ENCODE measurements at places on chromosomes 11 and 22.

GRCh38 chr11:2435288-2436012 lies 8.9 kb downstream of the TRPM5 start:
- no peak for DNase-seq

- no peak for DNase-seq
Observed at GRCh38 chr11:131624531-131624930, 254.1 kb downstream of the NTM start.

DNA sequence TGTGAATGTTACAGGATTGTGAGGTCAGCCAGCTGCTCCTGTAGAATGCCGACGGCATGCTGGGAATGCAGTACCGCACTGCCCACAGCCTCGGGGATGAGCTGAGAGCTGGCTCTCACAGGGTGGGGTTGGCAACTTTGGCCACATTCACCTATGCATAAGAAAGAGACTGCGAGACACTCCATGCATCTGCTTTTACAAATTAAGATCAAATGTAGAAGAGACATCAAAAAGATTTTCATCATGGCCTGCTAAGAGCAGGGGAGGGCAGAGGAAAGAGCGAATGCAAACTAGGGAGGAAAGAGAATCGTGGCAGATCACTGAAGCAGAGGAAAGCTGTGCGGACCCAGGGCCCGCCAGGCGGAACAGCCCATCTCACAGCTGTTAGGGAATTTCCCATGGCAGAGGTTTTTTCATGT lies 49.8 kb upstream of the SPATA19 start:
- no peak for DNase-seq

GRCh38 chr11:14422814-14423182 lies 63.8 kb upstream of the RRAS2 start:
- no peak for DNase-seq

GRCh38 chr11:94549146-94549545 lies 5.4 kb downstream of the FUT4 start:
- no peak for DNase-seq

- no peak for DNase-seq
Observed at GRCh38 chr11:111269146-111269868, 23.8 kb downstream of the POU2AF2 start.

DNA sequence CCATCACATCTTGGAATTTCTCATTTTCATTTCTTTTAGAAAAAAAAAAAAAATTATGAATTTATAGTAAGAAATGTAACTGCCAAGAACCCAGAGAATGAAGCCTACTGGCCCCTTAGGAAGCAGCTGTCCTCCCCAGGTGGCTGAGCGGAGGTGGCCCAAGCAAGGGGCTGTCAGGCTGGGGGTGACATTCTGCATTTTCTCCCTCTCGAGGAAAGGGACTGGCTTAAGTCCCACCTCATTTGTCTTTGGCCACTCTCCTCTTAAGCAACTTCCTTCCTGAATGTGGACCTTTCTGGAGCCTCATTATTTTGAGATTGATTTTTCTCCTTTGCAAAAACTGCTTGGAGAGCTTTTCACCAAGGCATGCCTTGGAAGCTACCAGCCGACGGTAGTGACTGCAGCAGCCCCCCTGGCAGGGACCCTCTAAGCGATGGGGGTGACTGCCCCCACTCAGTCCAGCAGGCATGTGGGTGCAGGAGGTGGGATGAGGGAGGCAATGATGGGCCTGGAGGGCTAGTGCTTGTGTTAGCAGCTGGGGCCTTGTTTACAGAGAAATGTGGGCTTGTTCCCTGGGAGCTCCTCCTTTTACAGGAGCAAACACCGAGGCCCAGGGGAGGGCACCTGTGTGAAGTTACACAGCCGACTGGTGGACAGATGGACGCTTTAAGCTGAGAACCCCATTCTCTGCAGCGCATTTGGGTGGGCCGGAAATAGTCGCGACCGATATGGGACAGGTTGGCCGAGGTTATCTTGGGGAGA lies 111.7 kb downstream of the MORC2 start:
- DNase-seq = no peak

GRCh38 chr11:1397862-1398527 lies 8.3 kb downstream of the BRSK2 start:
- DNase-seq = no peak

DNA sequence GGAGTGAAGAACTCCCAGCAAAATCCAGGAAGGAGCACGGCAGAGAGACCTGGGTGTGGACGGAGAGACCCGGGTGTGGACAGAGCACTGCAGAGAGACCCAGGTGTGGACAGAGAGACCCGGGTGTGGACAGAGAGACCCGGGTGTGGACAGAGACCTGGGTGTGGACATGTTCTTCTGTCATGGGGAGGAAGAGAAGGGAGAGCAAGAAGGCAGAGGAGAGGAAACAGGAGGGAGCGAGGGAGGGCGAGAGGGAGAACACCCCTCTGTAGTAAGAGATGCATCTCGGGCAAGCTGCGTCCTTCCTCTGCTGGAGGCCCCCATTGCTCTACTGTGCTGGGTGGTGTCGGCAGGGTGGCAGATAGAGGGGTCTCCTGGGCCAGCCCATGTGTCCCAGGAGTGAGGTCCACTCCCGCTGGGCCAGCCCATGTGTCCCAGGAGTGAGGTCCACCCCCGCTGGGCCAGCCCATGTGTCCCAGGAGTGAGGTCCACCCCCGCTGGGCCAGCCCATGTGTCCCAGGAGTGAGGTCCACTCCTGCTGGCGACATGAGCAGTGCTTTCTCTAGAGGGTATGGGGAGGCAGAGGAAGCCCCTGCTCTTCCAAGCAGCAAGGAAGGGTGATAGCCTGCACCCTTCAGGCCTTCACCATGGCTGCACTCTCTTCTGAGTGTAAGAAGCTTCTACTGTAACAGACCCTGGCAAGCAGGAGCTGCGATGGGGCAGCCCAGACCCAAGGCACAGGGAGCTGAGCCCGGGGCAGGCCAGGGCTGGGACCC lies 934.2 kb downstream of the BRD1 start:
- DNase-seq = no peak

DNA sequence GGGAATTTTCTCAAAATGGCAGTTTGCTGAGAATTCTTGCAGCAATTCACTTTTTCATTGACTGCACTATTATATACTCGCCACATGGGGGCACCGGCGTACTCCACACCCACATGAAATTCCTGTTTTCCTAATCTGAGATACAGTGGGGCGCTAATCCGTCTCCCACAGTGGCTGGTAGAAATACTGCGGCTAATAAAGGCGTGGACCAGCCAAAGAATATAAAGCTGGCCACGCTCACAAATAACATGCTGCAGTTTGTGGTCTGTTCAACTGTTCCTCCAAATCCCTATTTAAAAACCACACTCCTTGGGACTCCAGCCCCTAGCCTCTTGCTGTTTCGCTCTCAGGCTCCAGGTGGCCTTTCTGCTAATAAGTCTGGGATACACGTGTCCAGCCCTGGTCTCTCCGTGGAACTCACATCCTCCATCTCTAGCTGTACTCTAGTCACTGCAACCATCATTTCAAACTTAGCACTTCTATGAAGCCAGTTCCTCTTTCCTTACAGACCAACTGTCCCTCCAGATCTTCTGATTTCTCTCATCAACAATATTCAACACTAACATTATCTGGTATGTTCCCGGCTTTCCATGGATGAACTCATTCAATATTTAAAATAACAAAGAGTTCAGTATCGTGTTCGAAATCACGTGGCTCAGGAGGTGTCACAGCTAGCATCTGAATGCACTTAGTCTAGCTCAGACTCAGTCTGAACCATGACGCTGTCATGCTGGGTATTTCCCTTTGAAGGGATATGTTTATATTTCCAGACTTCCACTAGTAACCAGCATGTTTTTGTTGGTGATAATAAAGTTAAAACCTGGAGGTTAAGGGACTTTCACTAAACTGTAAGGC lies 22.0 kb downstream of the TBRG1 start:
- DNase-seq = peak; percentile 8

GRCh38 chr11:126830216-126830806 lies 170.3 kb downstream of the KIRREL3 start:
- no peak for DNase-seq

DNA sequence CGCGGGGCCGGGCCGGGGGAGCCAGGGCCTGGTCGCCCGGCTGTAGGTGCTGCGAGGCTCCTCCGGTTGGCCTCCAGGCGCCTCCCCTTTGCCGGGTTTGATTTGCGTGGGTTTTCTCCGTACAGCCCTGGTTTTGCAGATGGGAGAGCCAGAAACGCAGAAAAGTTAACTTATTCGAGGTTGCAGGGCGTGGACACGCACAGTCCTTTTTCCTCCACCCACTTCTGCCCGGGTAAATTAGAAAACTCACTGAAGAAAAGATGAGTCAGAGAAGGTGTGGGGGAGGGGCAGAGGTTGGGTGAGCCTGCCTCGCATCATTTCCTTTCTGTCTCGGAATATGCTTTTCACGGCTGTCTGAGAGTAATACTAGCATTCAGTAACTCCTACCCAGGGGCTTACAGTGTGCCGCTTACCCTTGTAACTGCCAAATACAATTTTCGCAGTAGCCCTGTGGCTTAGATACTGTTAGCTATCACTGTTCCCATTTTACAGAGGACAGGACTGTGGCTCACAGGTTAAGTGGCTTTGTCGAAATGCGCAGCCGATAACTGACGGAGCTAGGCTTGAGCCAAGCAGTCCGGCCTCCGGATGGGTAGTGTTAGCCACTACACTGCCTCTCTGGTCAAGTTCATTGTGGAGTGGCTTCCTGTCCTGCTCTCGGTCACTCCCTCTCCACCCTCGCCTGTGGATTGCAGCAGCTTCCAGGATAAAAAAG lies 812 bp downstream of the FADD start:
- peak; percentile 60 for DNase-seq

DNA sequence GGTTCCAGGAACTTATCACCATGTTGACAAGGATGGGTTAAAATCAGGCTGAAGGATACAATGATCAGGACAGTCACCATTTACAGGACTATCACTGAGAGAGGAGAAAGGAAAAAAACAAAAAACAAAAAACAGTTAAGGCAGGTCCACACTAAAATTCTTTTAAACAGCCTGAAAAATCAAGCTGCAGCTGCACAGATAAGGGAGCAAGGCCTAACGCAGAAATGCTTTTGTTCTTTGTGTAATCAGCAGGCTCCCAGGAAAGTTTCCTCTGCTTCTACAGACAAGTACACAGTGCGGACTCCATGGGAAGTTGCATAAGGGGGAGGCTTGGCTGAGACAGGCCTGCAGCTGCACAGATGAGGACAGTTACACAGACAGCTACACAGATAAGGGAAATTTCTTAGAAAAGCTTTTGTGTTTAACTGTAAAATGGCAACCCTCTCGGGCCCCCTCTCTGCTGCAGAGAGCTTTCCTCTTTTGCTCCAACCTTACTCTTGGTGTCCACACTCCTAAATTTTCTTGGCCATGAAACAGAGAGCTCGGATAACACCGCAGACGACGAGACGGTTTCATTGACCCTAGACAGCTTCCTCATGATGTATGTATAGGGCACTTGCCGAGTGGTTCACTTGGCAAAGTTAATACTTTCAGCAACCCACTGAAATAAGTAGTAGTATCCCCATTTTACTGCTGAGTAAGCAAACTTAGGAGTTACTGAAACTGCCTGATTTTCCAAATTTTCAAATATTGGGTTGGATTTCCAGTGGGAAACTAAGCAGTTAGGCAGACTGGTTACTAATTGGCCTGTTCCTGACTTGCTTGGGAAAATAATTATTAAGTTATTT lies 45.5 kb downstream of the PIWIL3 start:
- peak; percentile 11 for DNase-seq

DNA sequence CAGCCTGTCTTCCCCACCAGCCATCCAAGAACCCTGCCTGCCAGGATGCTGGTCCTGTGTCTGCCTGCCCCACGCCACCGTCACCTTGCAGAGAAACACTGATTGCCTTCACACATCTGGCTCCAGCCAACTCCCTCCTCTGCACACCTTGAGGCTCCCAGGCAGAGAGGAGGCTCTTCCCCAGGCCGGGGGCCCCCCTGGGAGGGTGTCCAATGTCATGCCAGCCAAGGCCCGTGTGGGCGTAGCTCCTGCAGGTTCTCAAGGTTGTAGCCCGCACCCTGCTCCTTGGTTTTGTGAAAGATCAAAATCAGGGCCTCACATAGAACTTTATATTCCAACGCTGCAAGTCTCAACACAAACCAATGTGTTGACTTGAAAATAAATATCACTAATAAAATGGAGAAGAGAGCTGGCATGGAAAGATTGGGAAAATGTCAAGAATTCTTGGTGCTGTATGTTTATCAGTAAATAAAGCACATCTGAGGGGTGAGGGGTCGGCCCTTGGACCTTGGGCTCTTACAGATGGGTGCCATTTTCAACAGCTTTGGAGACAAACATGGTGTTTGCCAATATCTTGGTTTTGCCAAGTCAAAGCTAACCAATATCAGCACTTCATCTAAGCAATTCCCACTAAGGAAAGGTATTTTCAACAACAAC lies 6.7 kb upstream of the PPARA start:
- no peak for DNase-seq

DNA sequence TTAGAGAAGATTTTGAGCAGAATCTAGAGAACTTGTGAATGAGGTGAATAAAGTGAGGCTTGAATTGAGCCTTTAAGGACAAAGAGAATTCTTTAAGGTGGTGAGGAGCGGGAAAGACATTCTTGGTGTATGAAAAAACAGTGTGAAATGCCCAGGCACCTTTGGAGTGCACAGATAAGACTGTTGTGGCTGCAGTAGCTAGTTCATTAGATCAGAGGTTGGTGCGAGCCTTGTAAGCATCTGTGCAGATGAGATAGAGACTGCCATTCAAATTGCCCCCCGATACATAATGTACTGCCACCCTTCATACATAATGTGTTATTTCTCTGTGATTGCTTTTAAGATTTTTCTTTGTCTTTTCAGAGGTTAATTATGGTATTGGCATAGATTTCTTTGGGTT lies 31.3 kb downstream of the ATXN10 start:
- no peak for DNase-seq

- no peak for DNase-seq
Observed at GRCh38 chr11:35211952-35212351, 73.0 kb downstream of the CD44 start.

DNA sequence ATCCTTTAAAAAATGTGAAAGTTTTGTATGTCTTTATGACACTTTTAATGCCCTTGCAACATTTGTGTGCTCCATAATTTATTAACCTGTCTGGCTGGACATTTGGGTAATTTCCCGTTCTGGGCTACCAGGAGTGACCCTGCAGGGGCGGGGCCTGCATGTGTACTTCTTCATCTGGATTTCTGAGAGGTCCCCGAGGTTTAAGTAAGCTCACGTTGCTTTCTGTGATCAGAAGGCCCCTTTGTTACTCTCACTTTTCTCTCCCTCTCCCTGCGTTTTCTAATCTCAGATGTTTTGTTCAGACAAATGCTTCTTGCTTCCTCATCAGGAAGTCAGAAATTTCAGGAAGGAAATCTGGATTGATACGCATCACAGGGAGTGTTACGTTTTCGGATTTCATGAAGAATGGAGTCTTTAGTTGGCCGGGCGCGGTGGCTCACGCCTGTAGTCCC lies 78.9 kb upstream of the CRYBB3 start:
- DNase-seq = no peak

All from C1 segment of cervical spinal cord (tissue), 14 donors.